ENCODE measurements at places on chromosomes 2 and 18.

DNA sequence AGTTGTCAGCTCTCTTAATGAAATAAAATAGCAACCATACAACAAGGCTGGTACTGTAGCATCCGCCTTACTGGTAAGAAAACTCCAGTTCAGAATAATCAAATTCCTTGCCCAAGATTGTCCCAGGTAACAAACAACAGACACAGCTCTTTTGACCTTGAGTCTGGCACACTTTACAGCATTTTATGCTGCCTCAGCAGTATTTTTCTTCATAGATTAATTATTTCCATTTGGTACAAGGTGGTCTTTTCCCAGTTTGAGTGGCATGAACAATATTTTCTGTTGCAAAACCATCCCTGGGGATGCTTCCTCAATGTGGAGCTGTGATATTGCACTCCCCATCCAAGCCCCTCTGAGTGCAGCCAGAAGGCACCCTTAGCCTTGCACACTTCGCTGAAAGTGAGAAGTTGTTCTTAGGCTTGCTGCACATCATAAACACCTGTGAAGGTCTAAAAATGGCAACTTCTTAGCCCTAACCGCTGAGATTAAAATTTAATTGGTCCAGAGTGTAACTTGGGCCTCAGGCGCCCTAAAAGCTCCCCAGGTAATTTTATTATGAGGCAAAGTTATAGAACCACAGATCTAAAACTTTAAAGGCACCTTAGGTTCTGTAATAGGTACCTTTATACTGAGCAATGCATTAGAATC is 523.3 kb downstream of the CMPK2 start:
- no peak for DNase-seq

- no peak for DNase-seq
Measured at GRCh38 chr2:118197011-118197675, 108.9 kb downstream of the INSIG2 start.

GRCh38 chr2:204483608-204484081 is 61.6 kb upstream of the PARD3B start:
- no peak for DNase-seq

DNA sequence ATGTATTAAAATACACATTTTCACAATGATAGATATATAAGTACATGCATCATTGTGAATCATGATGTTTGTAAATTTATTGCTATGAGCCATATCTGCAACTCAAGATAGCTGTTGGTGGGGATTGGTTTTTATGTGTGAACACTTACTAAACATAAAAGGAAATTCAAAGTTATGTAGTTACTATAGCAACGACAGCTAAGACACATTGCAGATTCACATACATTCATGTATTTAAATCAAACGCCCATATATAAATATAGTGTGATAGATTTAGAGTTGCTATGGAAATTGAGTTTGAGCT is 65.6 kb downstream of the MAPRE2 start:
- DNase-seq = no peak

DNA sequence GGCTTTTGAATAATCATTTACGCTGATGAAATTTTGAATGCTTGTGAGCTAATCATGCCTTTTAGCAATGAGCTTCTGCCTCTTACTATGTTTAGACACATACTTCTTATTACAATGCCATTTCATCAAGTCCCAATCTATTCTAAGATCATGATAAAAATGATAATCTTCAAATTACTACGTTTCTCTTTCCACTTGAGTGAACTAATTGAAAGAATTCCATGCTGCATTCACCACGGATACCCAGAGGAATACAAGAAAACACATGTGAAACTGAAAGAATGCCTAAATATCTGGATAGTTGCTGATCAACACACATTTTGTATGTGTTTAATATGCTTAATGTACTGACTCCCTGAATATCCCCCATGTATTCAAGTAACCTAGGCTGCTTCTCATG is 62.3 kb downstream of the LRRTM4 start:
- no peak for DNase-seq

GRCh38 chr2:138274421-138275291 is 226.9 kb upstream of the SPOPL start:
- DNase-seq = no peak

DNA sequence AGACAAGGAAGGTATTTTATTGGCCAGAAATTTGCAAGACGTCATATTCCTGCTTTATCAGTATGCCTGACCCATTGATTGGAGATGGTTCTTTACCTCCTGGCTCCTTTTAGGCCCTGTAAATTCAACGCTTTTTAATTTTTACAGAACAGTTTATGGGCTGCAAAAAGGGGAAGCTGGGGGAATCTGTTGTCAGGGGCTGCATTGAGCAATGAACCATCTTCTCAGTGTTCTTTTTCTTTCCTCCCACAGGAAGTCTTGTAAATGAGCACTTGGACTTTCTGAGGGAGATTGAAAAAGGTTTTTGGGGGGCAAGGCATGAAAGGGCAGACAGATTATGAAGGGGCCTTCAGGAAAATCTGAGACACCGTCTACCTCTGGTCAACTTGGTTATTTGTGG is 503.6 kb upstream of the TNP1 start:
- DNase-seq = no peak
